Central memory CD8-positive, alpha-beta T cell (primary cell): ENCODE measurements at places on chromosomes 12 and 14.

- DNase-seq = no peak
Observed at GRCh38 chr14:25086821-25087396, 37.0 kb upstream of the STXBP6 start.

DNA sequence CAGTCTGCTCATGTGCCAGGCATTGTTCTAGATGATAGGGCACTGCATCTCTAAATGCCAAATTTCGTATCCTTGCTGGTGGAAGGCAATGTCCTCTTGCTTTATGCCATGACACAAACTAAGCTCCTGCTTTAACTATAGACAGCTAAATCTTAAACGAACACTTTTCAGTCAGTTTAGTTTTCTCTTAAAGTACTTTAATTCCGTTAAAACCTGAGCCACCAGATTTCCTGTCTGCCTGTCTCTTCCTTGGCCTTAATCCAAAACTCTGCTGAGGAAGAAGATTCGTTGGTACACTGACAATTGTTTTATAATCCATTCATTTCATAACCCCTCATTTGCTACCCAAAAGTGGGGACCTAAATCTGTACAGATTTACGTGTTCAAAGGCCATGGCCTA lies 194.4 kb upstream of the BCL2L14 start:
- no peak for DNase-seq

DNA sequence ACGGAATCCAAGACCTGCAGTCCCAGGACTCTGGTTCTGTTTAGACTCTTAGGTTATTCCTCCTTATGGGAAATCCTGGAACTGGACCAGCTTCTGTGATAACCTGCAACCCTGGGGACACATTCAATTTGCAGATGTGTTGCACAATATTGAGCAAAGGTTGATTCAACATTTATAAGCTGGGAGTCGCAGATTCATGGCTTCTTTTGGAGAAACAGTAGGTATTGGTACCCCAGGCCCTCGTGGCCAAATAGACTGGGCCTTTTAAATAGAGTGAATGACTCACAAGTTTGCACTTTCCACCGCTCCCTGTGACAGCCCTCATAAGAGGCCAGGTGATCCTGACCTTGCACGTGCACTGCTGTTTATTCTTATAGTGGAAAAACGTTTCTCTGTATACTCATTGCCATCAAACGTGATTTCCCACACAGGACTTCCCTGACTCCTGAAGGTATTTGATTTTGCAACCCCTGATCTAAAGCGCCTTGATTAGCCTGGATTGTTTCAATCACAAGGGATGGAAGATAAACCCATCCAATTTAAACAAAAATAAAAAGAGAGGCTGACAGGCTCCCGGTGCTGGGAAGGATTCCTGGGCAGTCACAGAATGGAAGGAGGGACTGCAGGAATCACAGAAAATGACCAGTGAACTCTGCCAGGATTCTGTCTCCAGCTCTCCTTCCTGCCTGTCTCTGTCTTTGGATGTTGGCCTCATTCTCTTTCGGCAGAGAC lies 98.0 kb downstream of the VCPKMT start:
- no peak for DNase-seq

DNA sequence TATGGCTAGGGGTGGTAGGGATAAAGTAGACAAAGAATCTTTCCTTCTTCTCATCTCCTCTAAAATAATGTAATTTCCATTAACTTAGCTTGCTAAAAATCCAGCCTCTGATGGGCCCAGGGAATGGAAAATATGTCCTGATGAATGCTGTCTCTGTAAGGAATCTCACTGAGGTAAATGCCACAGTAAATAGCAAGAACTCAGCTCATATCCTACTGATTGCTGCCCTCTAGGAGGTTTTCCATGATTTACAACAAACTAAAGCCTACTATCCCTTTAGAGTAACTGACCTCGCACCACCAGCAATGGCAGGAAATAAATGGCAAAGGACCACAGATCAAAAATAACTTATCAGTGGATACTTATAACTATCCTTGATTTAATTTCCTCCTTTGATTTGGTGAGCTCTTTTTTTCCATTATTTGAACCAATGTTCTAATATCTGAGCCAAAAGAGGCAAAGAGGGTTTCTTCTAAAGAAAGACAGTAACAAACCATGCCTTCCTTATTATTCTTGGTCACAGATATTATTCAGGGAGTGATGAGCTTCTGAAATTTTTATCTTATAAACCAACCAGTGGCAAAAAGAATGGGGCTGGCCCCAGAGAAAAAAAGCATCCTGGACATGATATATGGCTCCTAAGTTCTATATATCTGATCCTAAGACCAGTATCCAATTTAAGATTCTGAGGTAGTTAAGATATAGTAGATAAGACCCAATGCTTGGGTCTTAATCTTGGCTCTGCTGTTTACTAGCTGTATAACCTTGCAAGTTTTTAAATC lies 43.8 kb downstream of the SENP1 start:
- DNase-seq = no peak

- DNase-seq = no peak
Observed at GRCh38 chr14:51630987-51631386, 20.7 kb upstream of the FRMD6 start.

GRCh38 chr12:78331181-78331580 lies 500.5 kb downstream of the NAV3 start:
- DNase-seq = no peak
